ENCODE measurements at places on chromosomes 4 and X.

- DNase-seq = no peak
Measured at GRCh38 chr4:650461-650860, 23.6 kb downstream of the ATP5ME start.

GRCh38 chrX:18888281-18888680 is 95.6 kb downstream of the PHKA2 start:
- no peak for DNase-seq

- DNase-seq = no peak
Measured at GRCh38 chr4:26850528-26850927, 10.1 kb upstream of the STIM2 start.

DNA sequence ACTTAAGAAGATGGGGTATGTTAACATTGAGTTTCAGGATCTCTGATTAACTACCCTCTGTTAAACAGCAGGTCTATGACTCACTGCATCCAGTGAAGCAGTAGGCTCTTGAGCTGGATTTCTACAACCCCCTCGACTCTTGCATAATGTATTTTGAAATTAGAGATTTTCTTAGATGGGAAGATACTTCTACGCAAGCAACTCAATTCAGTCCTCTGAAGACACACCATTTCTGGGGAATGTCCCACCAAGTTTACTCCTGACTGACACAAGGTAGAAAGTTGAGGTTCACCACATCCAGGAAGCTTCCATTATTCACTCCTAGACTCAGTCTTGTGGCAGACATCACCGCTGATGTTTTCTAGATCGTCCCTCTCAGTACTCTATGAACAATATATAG is 12.9 kb downstream of the PALLD start:
- DNase-seq = no peak

DNA sequence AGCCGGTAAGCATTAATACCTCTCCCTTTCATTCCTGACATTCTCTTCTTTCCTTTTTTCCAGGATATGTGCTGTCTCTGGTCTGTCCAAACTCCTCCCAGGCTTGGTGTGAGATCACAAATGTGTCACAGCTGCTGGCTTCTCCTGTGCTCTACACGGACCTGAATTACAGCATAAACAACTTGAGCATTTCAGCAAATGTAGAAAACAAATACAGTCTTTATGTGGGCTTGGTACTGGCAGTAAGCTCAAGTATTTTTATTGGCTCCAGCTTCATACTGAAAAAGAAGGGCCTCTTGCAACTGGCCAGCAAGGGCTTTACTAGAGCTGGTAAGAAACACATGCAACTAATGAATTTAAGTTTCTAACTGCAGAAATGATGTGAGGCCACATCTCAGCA is 8.4 kb downstream of the NIPAL1 start:
- DNase-seq = no peak

DNA sequence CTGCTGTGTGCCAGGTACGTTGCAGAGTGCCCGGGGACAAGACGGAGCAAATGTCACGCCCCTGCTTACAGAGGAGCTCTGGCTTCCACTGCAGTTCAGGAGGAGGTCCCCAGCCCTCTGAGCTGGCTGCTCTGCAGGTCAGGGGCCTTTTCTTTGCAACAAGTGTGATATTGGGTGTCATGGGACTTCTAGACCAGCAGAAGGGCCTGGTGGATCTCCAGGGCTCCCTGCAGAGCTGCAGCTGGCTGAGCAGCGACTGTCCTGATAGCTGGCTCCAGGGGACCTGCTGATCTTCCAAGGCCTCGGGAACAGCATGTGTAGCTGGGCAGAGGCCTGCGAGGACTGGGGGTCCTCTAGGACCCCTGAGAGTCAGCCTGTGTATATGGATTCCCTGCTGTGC is 120.4 kb downstream of the SORCS2 start:
- DNase-seq = no peak

GRCh38 chr4:3469386-3470243 is 6.5 kb downstream of the DOK7 start:
- no peak for DNase-seq

- no peak for DNase-seq
Measured at GRCh38 chr4:165779950-165780670, 92.9 kb upstream of the TLL1 start.

DNA sequence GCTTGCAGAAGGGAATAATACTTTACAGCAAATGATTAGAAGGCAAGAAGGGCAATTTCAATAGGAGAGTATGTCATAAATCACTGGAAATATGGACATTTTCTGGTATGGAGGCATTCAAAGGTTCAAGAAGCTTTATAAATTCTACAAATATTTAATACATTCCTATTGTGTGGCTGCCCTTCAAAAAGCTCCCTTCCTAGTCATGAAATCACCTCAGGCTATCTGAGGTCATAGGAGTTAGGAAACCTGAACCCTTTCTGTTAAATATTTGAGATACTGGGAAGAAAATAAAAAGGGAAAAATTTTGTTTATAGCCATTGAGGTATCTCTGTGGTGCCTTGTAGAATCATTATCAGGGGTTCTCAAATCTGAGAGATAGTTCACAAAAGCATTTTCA is 316.8 kb upstream of the EMCN start:
- no peak for DNase-seq

GRCh38 chr4:145937971-145938611 is 532 bp downstream of the ZNF827 start:
- no peak for DNase-seq

DNA sequence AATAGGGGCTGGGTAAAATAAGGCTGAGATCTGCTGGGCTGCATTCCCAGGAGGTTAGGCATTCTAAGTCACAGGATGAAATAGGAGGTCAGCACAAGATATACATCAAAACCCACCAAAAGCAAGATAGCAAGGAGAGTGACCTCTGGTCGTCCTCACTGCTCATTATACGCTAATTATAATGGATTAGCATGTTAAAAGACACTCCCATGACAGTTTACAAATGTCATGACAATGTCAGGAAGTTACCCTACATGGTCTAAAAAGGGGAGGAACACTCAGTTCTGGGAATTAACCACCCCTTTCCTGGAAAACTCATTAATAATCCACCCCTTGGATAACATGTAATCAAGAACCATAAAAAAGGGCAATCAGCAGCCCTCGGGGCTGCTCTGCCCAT is 403.6 kb downstream of the KCNIP4 start:
- no peak for DNase-seq

DNA sequence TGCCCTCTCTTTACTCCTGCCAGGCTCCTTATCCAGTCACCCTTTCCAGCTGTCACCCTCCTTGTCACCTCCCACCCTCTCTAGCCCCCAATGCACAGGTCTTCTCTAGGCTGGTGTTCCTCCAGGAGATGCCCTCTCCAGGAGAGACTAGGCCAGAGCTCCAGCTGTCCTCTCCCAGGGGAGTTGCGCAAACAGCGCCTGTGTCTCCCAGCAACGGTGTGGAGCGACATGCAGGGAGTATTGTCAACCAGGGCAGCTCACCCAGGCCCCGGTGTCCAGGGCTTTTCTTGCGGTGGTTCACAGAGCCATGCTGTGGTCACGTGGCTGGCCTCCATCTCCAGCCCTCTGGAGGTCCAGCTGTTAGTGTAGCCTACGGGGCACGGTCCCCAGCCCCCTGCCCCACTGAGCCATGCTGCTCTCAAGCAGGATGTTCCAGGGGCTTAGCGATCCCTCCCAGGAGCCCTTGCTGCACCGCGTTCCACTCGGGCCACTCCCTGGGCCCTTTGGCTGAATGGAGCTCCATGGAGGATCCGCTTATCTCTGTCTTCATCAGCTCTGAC is 34.8 kb downstream of the CCNQ start:
- no peak for DNase-seq

GRCh38 chrX:1468250-1468772 is 15.6 kb upstream of the ASMTL start:
- DNase-seq = no peak

- DNase-seq = no peak
Measured at GRCh38 chrX:64853424-64853823, 122.8 kb downstream of the ZC4H2 start.

DNA sequence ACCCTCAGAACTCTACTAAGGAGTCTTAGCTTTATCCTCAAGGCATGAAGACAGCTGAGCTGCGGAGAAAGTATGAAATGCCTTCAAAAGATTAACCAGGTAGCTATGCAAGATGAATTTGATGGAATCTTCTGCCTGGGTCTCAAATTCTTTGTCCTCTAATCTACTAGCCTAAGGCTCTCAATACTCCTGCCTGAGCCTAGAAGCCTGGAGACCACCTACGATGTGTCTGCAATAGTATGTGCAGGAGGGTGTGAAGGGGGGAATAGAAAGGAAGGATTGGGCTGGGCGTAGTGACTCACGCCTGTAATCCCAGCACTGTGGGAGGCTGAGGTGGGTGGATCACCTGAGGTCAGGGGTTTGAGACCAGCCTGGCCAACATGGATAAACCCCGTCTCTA is 178.2 kb upstream of the GPC4 start:
- no peak for DNase-seq

DNA sequence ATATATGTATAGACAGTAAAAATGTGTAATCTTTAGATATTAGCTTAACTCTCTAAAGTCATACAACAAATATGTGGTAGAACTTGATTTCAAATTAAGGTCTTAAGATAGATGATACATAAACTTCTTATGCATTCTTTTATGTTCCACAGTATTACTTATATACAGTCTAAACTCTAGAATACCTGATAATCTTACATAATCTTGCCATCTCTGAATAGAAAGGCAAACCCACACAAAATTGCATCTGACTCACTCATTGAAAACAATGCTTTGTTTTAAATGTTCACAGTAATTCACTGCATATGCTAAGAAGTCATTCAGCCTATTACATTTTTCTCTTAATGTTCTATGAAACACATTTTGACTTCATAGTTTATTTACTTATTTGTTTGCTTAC is 10.1 kb downstream of the SULT1B1 start:
- no peak for DNase-seq

DNA sequence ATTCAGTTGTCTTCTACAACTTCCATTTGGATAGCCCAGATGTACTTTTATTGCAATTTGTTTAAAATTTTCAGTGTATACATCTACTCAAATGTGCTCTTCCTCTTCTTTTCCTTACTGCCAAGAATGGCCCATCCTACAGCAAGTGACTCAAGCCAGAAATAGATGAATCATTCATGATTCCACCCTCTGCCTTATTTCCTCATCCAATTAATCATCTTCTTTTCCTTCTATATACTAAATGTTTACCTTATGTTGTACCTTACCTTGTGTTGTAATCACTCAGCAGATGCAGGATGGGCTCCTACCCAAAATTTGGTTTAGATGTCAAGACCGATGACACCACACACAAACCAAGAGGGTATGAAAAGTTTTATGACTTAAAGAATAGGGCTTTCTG is 437.8 kb downstream of the GRXCR1 start:
- no peak for DNase-seq

- no peak for DNase-seq
Measured at GRCh38 chr4:100894339-100894870, 376.6 kb upstream of the EMCN start.

DNA sequence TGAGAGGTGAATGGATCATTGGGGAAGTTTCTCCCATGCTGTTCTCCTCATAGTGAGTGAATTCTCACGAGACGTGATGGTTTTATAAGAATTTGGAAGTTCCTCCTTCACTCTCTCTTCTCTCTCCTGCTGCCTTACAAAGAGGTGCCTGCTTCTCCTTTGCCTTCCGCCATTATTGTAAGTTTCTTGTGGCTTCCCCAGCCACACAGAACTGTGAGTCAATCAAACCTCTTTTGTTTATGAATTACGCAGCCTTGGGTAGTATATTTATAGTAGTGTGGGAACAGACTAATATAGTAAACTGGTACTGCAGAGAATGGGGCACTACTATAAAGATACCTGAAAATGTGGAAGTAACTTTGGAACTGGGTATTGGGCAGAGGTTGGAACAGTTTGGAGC is 7.8 kb upstream of the CTAG2 start:
- DNase-seq = no peak

DNA sequence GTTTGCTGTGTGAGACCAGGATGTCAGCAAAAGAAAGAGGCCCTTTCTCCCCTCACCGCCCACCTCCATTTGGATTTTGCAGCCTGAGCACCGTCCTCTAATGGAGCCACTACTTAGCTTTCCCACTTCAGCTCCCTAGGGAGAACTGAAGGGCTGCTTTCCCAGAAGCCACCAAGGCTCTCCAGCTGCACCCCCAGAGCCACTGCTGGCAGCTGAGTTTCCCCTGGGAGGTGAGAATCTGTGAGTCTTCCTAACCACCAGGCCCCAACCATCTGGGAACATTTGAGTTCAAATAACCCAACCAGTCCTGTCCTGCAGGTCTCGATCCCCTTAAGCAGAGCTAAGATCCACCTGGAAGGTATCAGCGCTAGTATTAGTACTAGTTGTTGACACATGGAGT is 173.1 kb upstream of the USP9X start:
- DNase-seq = no peak

- DNase-seq = no peak
Measured at GRCh38 chr4:182924497-182924896, 7.3 kb upstream of the DCTD start.

GRCh38 chr4:151770154-151770553 is 9.3 kb upstream of the GATB start:
- DNase-seq = no peak

All from HCT116 (cell line).